ENCODE measurements at places on chromosomes 3 and 15.

DNA sequence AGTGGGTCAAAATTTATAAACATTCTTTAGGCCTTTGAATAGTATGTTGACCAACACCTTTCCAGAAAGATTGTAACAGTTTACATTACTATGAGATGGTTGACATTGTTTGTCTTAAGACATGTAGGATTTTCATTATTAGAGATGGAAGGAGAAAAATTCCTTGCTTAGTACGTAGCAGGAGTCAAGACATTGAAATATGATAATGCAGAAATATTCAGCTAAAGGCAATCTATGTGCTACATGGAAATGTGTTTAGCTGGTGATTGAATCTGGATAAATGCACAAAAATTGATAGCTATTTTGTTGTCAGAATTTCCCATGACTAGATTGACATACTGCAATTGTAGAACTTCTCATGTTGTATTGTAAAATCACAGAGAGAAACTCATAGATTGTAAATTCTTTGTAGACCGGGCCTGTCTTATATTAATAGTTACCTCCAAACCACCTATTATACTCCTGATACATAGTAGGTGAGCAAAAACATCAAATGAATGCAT is 370.4 kb upstream of the CBLB start:
- DNase-seq, result no peak

DNA sequence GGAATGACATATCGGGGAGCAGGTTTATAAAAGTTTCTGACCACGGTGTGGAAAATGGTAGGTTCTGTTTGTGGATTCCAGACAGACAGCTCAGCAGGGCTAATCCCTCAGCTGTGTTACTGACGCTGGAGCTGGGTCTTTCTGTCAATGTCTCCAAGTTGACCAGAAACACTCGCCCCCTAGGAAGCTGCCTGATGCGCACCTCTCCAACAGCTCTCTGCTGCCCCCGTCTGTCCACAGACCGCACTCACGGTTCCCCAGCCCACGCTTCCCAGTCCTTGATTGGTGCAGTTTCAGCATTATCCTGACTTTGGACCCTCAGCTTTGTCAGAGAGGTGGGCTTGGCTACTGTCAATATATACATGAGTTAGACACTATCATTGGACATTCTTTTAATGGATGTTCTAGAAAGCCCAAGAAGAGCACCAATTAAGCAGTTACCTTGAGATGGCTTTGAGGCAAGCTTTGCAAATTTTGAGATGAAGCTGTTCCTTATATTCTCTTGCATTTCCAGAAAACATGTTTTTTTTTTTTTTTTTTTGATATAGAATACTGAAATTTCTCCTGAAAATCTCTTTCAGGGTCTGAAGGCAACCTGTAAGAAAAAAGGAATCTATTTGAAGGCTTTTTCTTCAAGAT is 98.9 kb upstream of the TBC1D5 start:
- peak; percentile 58 for DNase-seq

DNA sequence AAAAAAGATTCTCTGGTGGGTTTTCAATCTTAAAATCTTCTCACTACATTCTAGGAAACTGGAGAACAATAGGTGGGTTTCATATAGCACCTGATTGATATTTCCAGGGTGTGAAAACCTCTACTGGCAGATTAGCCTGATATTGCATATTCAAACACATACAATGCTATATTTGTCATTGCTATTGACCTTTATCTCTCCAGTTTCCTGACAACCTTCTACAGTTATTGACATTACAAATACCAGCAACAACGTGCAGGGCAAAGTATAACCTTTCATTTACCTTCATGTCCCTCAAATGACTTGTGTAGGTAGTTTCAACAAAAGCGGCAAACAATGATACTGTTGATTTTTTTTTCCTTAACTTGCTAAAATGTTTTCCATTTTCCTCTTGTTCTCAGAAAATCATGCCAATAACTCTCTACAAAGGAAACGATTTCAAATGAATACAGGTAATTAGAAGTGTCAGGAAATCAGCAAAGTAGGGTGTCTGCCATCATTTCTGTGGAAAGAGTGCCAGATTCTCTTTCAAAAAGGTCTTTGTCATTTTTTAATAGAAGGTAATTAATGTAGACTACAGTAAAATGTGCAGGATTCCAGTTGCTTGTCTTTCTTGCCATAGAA is 72.6 kb upstream of the CDIN1 start:
- no peak for DNase-seq

DNA sequence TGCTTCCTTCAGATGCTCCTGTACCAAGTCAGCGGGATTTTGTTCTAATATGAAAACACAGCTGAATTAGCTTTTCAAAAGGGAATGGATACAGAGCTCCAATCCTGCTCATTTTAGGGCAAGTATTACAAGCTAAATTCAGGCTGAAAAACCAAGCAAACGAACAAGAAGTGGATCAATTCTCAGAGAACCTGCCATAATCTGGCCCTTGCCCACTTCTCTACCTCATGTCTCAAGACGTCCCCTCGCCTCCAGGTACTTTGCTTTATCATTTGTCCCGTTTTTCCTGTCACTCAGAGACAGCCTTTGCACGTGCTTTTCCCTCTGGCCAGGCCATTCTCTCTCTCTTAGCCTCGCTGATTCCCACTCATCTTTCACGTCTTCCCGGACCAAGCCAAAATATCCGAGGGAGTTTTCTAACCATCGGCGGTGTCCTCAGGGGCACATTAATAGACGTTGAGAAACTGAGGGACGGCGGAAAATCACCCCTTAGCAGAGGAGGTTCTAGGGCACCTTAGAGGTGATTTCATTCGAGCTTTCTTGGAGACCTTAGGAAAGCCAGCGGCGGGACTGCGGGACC is 654 bp downstream of the SUSD5 start:
- no peak for DNase-seq

DNA sequence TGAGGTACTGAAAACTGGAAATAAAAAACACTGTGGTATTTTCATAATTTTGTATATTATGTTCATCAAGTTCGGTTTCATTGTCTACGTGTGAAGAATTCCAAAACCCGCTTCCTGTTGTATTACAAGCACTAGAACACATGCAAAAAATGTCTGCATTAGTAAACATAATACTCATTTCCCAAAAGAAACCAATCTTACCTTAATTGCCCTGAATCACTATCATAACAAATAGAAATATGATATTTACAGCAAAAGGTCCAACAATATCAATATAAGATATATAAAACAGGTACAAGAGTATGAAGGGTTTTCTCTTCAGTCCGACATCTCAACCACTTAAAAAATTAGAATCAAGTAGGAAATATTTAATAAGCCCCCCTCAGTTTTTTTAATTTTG is 26.3 kb upstream of the GP5 start:
- DNase-seq, result no peak

GRCh38 chr15:70160267-70160666 is 62.5 kb upstream of the TLE3 start:
- DNase-seq, result no peak

GRCh38 chr3:13834258-13835035 is 45.4 kb downstream of the WNT7A start:
- DNase-seq, result no peak

GRCh38 chr3:65984975-65985374 is 53.7 kb downstream of the MAGI1 start:
- DNase-seq, result no peak

GRCh38 chr3:188294823-188295487 is 141.0 kb downstream of the LPP start:
- DNase-seq, result no peak

GRCh38 chr3:66744521-66744920 is 243.7 kb upstream of the LRIG1 start:
- no peak for DNase-seq

DNA sequence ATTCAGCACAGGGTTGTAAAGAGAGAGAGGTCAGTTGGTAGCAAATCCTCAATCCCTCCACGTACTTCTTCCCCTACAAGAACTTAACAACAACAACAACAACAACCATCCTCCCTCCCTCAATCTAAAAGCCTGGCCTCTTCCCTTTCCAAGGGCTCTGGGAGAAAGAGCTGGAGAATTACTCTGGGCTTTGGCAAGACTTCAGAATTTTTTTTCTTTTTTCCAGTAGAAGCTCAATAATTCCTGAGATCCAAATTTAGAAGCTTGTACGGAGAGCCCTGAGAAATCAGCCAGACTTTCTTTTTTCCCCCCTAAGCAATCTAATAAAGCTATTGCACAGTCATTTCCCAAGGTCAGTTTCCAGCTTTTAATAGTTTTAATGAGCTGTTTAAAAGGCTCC is 95.8 kb upstream of the CACNA2D3 start:
- DNase-seq, result no peak

DNA sequence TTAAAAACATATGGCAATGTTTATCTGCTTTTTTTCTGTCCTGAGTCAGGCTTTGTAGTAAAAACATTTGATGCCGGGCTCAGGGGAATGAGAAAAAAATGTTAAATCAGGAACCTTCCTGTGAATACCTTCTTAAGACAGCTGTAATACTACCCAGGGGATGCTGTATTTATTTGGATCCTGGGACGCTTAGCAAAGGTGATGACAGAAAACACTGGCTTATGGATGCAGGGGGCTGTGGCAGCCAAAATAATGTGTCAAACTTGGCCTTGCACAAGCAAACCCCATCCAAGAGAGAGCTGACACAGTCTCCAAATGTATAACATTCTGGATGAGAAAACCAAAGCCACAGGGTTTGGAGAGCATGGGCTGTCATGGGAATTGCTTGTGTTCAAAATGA is 438.2 kb upstream of the PROK2 start:
- DNase-seq, result no peak

DNA sequence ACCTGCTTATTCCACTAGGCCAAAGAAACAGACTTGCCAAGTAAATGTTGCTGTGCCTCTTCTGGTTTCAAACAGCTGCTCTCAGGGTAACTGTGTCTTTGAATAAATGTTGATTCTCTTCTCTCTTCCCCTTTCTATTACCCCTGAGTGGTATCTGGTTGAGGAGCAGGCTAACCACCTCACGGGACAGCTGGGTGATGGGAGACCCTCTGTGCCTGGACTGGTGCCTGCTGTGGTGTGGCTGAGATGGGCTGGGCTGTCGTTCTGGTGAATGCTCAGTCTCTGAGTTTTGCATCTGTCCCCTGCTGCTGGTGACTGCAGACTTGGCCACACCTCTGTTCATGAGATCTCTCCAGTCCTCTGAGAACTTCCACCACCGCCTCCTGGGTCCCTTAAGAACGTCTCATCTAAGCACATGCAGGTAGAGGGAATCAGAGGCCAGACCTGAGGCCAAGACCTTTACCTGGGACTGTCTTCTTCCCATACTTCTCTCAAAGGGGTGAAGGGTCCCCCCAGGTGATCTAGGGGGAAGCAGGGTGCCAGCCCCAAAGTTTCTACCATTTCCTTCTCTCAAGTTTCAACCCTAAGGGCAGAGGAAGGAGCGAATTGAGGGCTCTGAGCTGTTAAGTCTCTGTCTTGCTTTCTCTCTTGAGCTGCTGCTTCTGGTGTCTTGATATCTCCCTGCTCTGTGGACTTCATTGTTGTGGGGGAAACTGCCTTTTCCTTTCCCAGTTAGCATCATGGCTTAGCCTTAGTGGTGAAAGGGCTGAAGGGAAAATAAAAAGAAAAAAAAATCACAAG is 252.9 kb downstream of the EBLN2 start:
- DNase-seq, result no peak

DNA sequence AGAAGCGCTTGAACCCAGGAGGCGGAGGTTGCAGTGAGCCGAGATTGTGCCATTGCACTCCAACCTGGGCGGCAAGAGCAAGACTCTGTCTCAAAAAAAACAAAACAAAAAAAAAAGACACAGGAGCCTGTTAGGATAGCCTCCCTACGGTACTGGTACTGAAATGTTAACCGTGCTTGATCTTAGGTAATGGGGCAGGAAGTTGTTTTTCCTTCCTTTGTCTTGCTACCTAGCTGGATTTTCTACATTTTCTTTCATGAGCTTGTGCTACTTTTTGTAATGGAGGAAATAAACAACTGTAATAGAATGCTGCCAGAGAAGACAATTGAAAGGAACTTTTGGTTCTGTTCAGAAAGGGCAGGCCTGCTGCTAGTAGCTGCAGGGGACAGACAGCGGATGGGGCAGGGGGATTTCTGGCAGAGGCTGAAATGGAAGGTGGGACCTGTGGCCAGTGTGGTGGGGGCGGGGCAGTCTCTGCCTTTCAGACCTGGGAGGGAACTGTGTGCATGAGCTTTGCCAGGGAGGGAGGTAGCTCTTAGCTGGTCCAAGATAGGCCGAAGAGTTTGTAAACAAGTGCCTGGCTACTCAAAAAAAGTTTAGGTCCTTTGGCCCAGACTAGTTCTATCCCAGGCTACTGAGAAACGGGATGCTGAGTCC is 49.0 kb upstream of the SEMA4B start:
- no peak for DNase-seq

GRCh38 chr3:170709046-170709445 is 123.2 kb upstream of the SLC7A14 start:
- no peak for DNase-seq

- no peak for DNase-seq
Observed at GRCh38 chr15:64361259-64361658, 5.3 kb upstream of the CSNK1G1 start.

DNA sequence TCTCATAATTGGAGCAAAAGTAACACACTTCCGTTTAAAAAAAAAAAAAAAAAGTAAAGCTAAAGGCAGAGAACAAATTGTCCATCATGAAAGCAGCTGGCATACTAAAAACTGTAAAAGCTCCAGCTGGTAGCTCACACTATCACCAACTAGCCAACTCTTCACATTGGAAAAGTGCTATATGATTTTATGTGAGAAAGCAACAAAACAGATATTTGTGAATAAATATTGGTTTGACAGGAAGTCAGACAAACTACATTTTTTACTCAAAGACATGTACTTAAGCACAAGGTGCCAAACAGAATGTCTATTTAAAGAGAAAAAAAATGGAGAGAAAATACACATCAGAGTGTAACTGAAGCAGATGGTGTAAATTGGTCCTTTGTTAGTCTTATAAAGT is 231.2 kb upstream of the CADM2 start:
- DNase-seq, result no peak

GRCh38 chr3:21509731-21510470 is 241.1 kb downstream of the ZNF385D start:
- no peak for DNase-seq

DNA sequence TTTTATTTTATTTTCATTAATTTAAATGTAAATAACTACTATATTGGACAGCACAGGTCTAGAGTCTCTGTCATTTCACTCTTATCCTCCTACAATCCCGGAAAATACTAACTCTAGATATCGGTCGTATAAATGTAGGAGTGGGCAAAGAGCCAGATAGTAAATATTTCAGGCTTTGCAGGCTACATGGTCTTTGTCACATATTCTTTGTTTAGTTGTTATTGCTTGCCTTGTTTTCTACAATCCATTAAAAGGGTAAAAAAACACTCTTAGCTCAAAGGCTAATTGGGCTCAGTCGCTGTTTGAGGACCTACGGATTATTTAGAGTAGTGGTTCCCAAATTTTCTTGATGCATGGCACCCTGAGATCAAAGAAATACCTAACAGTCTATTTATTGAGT is 1.7 kb downstream of the KNL1 start:
- DNase-seq, result no peak

- no peak for DNase-seq
Observed at GRCh38 chr3:7977245-7978086, 524.2 kb upstream of the LMCD1 start.
